Motor neuron (in vitro differentiated cells): ENCODE measurements at places on chromosomes 2 and 18. TPM values are rescaled to one million over a fixed set of nuclear protein-coding genes. Genes with fewer than 3 reads are reported as not detected.

- ATAC-seq, result peak; percentile 61
Measured at GRCh38 chr2:118687192-118687591, 160.3 kb downstream of the EN1 start.

DNA sequence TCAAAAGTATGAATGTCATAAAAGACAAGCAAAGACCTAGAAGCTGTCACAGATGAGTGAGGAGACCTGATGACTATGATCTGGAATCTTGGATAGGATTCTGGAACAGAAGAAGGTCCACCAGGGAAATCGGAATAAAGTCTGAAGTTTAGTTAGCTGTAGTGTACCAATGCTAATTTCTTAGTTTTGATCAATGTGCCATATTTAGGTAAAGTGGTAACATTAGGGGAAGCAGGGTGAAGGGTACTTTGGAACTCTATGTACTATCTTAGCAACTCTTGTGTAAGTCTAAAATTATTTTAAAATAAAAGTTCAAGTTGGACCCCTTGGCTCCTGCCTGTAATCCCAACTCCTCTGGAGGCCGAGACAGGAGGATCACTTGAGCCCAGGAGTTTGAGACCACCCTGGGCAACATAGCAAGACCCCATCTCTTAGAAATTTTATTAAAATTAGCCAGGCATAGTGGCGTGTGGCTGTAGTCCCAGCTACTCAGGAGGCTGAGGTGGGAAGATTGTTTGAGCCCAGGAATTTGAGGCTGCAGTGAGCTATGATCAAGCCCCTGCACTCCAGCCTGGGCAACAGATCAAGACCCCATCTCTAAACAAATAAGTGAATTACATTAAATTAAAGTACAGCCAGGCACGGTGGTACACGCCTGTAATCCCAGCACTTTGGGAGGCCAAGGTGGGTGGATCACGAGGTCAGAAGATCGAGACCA lies 35.9 kb upstream of the EFHD1 start:
- no peak for ATAC-seq

- ATAC-seq, result no peak
Measured at GRCh38 chr2:117832332-117832731, 17.8 kb downstream of the DDX18 start.

The MTIF2 gene
- total RNA-seq, result 27.1 and 29.1 TPM in 2 replicates

DNA sequence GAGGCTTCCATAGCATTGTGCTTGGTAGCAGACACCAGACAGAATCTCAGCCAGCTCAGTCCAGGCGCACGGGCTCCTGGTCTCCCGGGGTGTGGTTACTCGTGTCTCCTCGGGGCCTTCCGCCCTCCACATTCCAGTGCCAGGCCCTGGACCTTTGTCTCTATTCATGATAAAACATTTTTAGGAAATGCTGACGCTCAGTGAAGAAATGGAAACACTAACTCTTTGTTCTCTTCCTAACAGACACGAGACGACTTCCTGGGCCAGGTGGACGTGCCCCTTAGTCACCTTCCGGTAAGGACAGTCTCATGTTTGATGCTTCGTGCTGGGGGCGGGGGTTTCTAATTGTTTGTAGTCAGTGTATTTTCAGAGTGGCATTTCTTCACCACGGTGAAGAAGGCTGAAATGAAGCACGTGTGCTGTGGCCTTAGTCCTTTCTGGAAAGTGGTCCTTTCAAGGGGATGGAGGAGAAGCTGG lies 271.8 kb downstream of the NEDD4L start:
- no peak for ATAC-seq

The MERTK gene
- 2.3 and 2.4 TPM in 2 replicates for total RNA-seq

- ATAC-seq, result no peak
Measured at GRCh38 chr2:7480431-7480830, 563.2 kb downstream of the RNF144A start.

The TMEM247 gene
- total RNA-seq, result not detected in 2 replicates

DNA sequence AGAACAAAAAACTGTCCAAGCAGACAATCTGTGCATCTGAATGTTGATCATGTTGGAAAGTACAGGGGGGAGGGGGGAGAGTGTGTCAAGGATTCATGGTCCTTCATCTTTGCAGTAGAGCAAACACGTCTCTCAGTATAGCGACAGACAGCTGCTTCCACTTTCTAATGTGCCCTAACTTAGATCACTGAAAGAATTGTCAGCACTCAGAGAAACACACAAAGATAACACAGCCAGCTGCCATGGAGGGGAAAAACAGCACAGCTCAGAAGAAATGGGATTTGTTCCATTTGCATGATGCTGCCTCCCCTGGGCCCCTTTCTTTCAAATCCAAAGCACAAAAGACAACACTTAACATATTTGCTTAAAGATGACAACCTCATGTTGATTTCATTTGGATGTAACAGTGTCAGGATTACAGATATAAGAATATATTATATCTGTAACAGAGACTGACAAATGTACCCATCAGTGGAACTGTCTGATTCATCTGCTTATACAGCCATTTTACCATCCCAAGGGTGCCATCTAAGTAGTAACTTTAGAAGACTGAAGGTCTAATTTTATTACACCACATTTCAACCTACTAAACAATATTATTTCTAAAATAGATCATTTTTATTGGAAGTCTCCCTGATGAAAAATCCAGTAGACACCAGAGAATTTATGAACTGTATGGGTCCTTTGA lies 17.7 kb downstream of the FIGN start:
- peak; percentile 80 for ATAC-seq

DNA sequence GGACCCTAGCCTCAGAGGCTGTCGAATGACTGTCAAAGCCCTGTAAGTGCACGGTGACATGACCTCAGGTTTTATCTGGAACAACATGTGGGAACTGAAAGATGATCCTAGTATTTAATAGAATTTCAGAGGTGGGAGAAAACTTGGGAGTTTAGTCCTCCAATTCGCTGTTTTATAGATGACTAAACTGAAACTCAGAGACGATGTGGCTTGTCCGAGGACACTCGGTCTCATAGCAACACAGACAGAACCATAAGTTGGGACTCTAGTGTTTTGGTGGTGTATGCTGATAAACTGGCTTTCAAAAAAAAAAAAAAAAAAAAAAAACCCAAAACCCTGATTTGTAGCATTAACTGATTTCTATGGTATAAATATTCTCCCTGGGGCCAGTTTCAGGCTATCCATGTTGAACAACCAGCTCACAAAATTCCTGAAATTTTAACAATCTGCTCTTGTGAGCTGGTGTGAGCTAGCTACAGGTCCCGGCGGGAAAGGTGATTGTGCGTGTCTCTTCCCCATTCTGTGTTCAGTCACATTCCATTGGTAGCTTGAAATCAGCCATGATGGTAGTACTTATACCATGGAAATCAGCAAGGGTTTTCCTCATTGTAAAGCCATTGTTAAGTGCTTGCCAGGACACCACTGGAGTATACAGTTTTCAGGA lies 195.5 kb upstream of the EPAS1 start:
- ATAC-seq, result no peak

GRCh38 chr2:144162652-144163051 lies 357.3 kb downstream of the ZEB2 start:
- ATAC-seq, result no peak
